NAMALWA (cell line): ENCODE measurements at places on chromosomes 12 and 14.

DNA sequence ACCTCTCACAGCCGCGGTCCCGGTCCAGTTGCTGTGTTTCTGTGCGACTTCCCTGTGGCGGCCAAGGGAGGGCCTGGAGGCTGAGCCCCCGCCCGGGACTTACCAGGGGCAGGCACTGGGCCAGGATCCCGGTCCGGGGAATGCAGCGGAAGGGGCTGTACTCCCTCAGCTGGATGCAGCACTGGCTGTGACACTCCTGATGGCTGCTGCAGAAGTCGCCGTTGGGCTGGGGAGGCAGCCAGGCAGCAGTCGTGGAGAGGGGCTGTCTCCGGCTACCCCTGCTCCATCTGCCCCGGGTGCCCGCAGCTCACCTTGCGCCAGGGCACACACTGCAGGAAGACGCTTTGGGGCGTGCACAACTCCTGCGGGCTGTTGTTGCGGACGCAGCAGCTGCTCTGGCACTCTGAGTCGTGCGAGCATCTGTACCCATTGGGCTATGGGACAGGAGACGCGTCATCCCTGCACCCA, 6.2 kb downstream of the LRCOL1 start:
- DNase-seq, result no peak

DNA sequence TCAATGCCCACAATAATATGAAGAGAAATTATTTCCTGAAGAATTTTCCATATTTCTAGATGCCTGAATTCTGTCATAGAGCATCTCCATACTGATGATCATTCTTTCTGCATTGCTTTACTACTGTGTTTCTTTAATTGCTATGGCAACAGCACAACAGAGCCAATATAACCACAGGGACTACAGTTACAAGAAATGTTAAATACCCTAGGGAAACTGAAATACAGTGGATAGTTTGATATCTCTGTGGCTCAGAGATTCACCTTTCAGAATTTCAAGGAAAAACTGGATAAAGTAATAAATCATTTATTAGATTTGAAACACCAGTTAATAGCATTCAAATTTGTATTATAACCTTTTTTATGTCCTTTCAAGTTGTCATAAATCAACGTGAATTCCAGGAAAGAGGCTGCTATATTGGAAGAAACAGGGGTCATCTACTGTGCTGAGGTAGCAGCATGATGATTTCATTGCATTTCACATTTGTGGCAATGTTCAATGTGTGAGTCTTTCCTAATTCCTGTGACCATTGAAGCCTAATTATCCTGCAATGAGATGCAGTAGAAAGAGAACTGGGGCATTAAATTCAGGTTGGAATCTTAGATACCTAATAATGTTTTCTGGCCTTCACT, 267.1 kb downstream of the LRFN5 start:
- DNase-seq, result no peak

GRCh38 chr12:31214626-31215517, 111.1 kb downstream of the SINHCAF start:
- no peak for DNase-seq

DNA sequence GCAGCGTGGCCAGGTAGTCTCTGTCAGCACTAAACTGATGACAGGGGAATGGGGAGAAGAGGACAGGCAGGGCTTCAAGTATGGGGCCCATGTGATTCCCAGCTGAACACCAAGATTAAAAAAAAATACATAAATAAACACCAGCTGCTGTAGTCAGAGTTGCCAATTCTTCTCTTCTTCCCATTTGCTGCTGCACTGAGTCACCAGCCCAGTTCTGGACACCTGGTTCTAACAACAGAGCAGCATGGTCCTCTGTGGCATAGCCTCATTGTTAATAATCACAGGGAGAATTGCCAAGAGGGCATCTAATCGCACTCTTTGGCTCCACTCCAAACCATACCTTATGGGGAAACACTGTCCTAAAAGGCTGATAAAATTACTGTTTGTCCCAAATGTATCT, 15.1 kb downstream of the PPM1H start:
- DNase-seq, result peak; percentile 20

DNA sequence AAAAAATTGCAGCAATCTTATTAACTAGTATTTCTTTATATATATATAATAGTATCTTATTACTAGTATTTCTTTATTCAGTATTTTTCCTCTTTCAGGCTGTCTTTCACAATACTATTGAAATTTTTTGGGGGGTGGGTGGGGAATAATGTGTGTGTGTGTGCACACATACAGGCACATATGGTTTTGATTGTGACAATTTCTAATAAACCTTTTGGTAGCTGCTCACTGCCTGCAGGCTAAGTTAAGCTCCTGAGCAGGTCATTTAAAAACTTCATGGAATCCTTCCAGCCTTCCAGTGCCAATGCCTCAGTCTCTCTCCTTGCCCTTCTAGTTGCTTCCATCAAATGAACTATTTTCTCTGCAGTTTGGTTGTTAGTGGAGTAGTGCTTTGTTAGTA, 490.1 kb downstream of the PCNX1 start:
- no peak for DNase-seq

GRCh38 chr14:36626151-36626550, 35.5 kb upstream of the PAX9 start:
- DNase-seq, result peak; percentile 1

- no peak for DNase-seq
Measured at GRCh38 chr12:102478405-102479098, 1.8 kb downstream of the IGF1 start.

- no peak for DNase-seq
Measured at GRCh38 chr12:120227233-120228040, 26.5 kb upstream of the RPLP0 start.
